ENCODE measurements at places on chromosomes 4 and X.

GRCh38 chr4:87087420-87087819 lies 133.0 kb downstream of the KLHL8 start:
- DNase-seq, result peak; percentile 68

GRCh38 chr4:101114936-101115372 lies 232.4 kb downstream of the PPP3CA start:
- no peak for DNase-seq

- DNase-seq, result no peak
Observed at GRCh38 chrX:67651437-67652142, 107.8 kb downstream of the AR start.

DNA sequence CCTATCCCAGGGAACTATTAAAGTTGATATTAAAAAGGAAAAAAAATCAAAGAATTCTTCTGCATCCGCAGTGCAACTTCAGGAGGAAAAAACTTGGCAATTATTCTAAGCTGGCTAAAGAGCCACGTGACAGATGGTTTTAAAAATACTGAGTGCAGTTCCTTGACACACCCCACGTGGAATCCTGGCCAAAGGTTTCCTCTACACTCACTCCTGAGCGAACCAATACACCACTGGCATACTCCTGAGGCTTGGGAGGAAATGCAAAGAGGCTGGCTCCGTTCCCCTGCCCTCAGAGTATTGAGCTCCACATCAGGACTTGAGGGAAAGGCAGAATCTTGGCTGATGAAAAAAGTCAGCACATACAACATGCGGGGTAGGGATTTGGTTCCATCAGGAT lies 133.8 kb upstream of the ATP6AP2 start:
- DNase-seq, result no peak

DNA sequence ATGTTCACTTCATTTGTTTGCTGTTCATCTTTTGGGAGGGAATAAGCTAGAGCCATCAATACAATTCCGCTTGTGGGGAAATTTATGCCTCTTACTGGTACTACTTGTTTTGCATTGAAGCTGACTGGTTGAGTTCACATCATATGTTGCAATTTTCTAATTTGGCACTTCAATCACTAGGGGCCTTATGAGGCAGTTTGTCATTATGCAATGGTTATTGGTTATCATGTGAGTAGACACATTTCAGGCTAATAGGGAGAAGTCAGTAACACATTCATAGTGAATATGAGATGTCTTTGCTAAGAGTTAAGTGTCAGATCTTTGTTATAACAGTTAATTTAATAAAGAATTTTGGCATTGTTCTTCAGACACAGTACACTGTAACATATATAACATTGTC lies 5.0 kb downstream of the RPL36A start:
- DNase-seq, result peak; percentile 41

DNA sequence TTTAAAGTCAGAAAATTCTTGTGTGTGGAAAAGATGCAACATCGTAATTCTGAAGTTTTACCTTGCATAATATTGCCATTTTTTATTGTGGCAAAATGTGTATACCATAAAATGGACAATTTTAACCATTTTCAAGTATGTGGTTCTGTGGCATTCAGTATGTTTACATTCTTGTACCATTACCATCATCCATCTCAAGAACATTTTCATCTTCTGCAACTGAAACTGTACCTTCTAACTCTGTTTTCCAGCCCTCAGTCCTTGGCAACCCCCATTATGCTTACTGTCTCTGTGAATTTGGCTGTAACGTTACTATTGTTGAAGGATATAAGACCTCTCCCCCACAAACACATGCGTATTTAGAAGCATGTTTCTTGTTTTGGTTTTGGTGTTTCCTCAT lies 123.2 kb downstream of the BMPR1B start:
- DNase-seq, result no peak

DNA sequence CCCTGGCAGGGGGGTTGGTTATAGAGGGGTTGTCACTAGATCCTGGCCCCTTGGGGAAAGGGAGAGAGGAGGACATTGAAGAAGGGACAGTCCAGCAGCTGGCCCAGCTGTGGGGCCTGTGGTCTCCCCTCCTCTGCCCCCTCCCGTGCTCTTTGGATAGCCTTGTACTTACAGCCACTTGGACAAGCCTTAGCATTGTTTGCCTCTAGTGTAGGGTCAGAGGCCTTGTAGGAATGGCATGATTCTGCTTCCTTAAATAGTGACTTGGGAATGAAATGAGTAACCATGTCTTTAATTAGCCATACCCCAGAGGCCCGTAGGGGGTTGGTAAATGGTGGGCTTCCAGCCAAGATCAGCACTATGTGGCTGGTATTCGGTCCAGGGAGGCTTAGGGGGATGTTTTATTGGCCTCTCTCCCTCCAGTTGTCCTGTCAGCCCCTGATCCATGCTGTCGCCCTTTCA lies 230.6 kb downstream of the PTTG2 start:
- no peak for DNase-seq

DNA sequence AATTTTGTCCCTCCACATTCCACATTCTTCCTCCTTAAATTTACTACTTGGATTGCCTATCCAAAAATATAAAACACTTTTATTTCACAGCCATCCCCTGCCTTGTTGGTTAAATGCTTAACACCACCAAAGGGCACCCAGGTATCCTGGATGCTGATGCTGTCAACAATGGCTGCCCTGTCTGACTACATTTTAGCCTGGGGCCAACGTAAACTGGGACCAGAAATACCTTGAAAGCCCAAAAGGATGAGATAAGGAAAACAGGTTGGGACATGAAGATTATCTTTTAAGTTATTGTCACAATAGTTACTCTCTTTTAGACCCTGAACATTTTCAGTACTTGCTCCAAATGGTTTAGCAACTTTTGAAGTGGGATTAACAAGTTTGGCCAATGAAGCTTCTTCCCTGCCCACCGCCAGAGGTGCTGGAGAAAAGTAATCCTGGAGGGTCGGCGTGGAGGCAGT lies 775 bp upstream of the YIPF6 start:
- no peak for DNase-seq

- DNase-seq, result peak; percentile 68
Observed at GRCh38 chr4:138938366-138938690, 77.3 kb upstream of the NOCT start.

GRCh38 chr4:155400893-155401292 lies 24.1 kb upstream of the MAP9 start:
- no peak for DNase-seq

DNA sequence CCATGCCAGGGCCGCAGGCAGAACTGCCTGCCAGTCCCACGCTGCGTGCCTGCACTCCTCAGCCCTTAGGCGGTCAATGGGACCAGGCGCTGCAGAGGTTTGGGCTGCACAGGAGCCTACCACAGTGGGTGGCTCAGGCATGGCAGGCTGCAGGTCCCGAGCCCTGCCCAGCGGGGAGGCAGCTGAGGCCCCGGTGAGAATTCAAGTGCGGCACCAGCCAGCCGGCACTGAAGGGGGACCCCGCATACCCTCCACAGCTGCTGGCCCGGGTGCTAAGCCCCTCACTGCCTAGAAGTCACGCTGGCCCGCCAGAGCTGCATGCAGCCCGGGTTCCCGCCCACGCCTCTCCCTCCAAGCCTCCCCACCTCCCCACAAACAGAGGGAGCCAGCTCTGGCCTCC lies 302.5 kb upstream of the UGT8 start:
- DNase-seq, result no peak

DNA sequence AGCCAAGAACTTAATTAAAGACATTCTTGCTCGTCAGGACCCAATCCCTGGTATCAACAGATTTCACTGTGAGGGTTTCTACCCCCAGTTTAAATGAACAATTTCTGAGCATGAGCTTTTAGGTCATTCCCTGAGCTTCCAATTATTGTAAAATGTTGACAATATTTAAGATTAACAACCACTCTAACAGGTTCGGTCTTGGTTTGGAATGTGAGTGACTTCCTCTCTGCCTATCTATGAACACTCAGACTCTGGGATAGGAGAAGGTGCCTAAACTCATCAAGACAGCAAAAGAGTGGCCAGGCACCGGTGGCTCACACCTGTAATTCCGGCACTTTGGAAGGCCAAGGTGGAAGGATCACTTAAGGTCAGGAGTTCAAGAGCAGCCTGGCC lies 82.9 kb upstream of the TMEM150C start:
- no peak for DNase-seq

Measured in suppressor macrophage (primary cell).